ENCODE measurements at places on chromosomes 1 and 21.

DNA sequence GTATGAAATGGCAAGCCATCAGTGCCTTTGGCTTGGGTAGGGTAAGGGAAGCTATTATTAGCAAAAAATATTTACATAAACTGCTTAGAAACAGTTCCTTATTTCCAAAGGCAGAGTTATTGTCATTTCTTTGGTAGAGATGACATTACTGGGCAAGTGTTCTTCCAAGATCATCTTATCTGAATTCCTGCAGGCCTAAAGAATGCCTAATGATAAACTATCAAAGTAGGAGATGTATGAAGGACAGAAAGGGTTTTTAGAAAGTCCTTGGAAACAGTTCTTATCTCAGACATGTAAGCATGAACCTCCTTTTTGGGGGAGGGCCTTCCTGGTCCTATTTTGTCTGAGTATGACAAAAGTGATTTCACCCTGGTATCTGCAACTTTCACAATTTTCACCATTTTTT lies 5.1 kb upstream of the FRRS1 start:
- no peak for DNase-seq

DNA sequence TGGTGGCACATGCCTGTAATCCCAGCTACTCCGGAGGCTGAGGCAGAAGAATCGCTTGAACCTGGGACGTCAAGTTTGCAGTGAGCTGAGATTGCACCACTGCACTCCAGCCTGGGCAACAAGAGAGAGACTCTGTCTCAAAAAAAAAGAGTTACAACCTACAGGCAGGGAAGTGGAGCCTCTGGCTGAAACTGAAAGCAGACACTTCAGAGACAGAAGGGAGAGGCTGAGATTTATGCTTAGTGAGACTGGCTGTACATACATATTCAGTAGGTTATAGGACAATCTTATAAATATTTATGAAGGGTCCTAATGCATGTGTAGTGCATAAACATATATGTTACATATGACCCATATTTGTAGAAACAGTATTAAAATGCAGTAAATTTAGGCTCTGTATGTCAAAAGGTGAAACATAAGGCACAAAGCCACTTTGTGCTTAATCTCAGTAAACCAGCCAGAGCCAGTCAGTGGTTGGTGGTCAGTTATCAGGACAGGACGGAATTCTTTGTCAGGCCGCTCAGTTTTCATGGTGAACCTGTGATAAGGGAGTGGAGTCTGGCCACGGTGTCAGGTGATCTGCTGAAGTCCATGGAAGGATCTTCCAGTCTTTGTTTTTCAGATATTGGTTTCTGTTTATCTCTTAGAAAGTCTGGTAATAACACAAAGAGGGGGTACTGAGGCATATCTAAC lies 13.7 kb downstream of the RHEX start:
- DNase-seq = no peak

DNA sequence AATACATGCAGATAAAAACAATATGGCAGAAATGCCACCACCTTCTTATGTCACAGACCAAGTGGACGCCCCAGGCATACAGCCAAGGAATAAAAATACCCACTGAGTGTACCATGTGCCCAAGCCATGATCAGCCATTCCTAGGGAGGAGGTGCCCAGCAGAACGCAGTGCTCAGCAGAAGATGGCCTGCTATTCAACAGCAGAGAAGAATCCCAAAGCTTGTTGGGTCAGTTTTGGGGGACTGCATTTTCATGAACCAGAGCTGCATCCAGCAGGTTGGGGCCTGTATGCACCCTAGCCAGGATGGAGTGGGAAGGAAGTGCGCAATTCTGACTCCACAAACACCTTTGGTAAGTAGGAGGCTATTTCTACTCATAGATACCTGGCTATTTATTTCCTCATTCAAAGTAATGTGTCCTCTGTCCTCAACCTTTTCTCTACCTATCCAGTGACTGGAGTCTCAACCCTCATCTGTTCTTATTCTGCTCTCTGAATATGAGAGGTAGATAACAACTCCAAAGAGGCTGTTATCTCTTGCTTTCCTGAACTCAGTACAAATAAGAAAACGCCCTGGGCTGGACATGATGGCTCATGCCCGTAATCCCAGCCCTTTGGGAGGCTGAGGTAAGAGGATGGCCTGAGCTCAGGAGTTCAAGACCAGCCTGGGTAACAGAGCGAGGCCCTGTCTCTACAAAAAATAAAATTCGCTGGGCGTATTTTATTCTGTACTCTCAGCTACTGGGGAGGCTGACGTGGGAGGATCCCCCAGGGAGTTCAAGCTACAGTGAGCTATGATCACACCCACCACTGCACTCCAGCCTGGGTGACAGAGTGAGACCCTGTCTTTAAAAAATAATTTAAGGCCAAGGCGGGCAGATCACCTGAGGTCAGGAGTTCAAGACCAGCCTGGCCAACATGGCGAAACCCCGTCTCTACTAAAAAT lies 2.5 kb upstream of the PLEKHM2 start:
- no peak for DNase-seq

DNA sequence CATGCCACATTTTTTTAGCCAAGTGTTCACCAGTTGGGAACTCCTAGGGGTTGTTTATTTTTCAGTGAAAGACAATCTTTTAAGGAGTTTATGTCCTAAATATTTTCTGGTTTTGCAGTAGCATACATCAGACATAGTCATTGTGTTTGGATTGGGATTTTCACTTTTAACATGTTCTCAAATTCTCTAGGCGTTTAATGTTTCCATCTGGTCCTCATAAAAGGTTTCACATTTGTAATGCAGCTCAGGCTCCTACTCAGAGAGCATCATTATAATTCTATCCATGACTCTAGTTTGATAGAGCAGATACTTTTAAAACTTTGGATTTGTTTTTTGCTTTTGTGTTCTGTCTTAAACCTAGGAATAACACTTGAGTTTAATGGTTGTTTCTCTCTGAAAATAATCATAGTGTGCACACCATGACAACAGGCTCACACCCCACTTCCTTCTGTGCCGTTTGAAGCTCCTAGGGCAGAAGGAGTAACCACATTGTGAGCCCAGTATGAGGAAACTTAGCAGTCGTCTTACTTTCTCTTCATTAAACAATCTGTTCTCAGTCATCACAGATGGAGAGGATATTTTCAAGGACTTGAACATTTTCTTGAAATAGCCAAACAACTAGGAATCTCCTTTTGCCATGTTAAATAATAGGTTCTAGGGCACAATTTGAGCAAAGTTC lies 219.6 kb downstream of the PDE4B start:
- DNase-seq = no peak

GRCh38 chr1:5992814-5993555 lies 760 bp upstream of the NPHP4 start:
- no peak for DNase-seq

DNA sequence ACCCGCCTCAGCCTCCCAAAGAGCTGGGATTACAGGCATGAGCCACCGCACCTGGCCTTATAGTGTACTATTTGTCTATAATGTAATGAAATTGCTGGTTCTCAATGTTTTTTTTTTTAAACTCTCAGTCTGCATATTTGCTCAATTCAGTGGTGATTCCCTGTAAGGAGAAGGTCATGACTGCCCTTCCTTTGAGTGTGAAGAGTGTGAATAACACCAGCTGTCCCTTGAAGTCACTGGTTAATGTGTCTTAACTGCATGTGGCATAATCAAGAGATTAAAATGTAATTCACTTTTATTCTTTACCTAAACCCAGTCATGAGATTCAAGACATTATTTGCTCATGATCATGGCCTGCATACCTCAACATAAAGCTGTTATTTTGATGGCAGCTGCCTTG lies 30.5 kb downstream of the MTF2 start:
- DNase-seq = no peak

- no peak for DNase-seq
Measured at GRCh38 chr1:80989455-80989854, 811.3 kb upstream of the ADGRL2 start.

GRCh38 chr1:220734571-220735326 lies 13.4 kb upstream of the MTARC2 start:
- DNase-seq = no peak

DNA sequence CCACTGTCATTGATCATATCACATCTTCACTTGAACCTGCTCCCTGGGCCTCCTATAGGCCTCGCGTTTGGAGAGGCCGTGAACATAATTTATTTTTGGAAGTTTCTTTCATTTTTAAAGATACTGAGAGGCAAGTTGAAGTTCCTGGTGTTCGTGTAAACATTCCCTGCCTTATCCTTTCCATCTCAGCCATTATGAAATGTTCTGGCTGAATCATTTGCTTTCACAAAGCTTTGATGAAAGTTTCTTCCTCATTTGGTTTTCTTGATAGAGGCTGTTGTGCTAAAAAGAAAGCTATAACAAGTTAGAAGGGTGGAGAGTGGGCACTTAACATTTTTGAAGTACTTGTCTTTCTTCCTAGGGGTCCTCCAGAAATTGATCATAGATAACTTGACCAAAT lies 15.5 kb downstream of the CAMTA1 start:
- DNase-seq = no peak

- DNase-seq = no peak
Measured at GRCh38 chr1:14003552-14003951, 303.6 kb downstream of the PRDM2 start.

GRCh38 chr1:222046684-222047263 lies 304.9 kb upstream of the DUSP10 start:
- DNase-seq = no peak

DNA sequence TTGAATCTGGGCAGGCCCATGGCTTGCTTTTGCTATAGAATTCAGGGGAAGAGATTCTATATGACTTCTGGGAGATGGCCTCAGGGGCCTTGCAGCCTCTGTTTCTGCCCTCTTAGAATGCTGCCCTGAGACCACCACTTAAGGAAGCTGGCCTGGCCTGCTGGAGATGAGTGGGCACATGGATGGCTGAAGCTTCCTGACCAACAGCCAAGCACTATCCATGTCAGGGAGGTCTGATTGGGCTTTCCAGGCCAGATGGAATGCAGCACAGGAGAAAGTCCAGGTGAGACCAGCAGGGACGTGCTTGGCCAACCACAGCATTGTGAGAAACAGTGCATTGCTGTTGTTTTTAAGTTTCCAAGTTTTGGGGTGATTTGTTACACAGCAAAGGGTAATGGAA lies 308.1 kb downstream of the PTPRU start:
- no peak for DNase-seq
